ENCODE measurements at places on chromosomes 3 and 15.

- no peak for DNase-seq
Observed at GRCh38 chr3:64332459-64333350, 107.4 kb upstream of the PRICKLE2 start.

DNA sequence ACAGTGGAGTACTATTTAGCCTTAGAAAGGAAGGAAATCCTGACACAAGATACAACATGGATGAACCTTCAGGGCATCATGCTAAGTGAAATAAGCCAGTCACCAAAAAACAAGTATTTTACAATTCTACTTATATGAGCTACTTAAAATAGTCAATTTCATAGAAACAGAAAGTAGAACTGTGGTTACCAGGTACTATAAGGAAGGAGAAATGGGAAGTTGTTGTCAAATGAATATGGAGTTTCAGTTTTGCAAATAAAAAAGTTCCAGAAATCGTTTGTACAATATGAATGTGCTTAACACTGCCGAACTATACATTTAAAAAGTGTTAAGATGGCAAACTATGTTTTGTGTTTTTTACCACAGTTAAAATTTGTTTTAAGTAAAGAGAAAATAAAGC, 26.8 kb downstream of the TRANK1 start:
- no peak for DNase-seq

- DNase-seq, result peak; percentile 31
Observed at GRCh38 chr15:82812994-82813393, 3.6 kb downstream of the WHAMM start.

GRCh38 chr3:187979564-187979963, 174.4 kb upstream of the LPP start:
- no peak for DNase-seq

- peak; percentile 81 for DNase-seq
Observed at GRCh38 chr15:42133886-42134502, 22.4 kb downstream of the PLA2G4F start.

DNA sequence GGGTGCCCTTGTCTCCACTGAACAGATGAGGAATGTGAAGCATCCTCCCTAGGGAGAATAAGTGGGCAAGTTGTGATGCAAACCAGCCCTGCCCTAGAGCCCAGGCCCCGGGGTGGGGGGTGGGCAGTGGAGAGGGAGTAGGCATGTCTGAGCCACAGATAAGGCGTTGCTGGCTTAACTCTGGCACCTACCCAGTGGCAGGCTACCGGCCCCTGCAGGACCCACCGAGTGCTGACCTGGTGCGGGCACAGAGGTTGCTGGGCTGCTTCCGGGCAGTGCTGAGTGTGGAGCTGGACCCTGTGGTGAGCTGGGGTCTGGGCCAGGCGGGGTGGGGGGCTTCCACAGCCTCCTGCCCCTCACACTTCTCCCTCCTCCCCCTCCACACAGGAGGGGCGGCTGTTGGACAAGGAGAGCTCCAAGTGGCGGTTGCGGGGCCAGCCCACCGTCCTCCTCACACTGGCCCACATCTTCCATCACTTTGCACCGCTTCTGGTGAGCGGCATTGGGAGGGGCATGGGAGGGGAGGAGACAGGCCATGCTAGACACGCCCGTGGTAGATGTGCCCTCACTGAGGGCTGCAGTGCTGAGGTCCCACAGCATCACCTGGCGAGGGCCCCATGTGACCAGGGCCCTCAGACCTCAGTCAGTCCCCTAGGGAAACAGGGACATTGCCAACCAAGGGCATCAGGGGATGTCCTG, 10.1 kb downstream of the RNF123 start:
- peak; percentile 71 for DNase-seq

DNA sequence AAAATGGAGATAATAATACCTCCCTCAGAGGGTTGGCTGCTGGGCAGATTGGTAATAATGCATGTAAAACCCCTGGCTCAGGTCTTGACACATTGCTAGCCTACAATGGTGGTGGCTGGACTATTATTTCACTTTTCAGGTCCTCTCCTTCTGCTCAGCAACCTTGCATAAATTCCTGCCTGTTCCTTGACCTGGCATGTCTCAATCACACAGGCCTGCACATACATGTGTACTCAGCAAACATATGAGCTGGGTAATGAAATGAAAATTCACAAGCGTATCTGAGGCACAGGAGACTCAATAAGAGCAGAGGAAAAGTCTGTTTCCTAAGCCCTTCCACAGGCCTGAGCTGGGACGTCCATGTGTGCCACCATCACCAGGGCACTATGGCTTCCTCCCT, 17.4 kb downstream of the VPS18 start:
- no peak for DNase-seq

DNA sequence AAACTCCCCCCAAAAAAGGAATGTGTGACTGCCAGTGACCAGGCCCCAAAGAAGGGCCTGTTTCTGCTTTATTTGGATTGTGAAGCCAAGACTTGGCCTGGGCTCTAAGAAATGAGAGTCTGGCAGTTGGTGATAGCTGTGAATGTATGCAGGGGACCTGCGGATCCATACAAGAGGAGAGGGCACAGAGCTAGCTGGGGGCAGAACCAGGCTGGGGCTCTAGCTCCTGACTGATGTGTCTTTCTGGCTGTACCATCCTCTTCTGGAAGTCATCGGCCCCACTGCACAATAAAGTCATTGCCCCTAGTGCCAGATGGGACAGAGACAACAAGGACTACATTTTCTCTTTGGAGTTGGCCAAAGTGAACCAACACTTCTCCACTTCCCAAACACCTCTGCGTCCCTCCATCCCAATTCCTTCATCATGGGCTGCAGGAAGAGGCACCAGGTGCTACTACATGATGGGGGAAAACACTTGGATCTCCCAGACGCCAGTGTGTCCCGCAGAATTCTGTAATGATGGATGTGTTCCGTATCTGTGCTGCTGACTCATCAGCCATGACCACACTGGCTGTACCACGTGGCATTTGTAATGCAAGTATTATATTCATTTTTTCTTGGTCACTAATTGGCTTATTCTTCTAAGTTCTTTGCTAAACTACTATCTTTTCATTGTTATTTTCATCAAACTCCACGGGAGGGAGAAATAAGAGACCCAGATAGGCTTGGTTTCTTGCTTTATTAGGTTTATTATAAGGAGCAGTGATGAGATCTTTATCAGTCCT, 1.7 kb upstream of the PLA2G4F start:
- peak; percentile 47 for DNase-seq

DNA sequence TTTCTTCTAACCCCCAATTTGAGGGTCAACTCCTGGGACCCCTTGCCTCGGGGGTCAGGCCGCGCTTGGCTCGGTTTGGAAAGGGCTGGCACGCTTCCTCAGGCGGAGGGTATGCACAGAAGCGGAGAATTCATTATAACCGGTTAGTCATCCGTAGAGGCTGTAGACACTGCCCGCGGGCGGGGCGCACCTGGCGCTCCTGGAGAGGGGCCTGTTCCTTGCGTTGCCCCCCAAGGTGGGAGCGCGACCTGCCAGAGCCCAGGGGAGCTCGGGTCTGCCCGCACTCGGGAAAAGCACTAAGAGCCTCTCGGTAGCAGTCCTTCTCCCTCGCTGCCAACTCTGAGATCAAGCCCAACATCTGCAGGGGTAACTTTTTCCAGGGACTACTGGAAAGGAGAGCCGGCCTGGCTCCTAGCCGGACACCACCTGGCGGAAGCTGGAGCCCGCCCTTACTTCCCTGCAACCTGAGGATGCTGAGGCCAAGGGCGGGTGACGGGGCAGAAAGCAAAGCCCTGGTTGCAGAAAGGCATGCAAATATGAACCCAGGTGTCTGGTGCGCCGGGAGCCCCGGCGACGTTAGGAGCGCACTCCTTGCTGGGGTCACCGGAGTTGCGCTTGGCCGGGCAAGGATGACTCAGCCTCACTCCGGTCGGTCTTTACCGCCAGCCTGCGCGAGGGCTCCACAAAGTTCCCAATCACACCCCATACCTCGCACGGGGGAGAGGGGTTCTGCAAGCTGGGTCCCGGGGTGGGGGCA, 1.5 kb upstream of the CACNA2D3 start:
- no peak for DNase-seq

GRCh38 chr3:11173828-11174465, 19.7 kb downstream of the HRH1 start:
- no peak for DNase-seq

DNA sequence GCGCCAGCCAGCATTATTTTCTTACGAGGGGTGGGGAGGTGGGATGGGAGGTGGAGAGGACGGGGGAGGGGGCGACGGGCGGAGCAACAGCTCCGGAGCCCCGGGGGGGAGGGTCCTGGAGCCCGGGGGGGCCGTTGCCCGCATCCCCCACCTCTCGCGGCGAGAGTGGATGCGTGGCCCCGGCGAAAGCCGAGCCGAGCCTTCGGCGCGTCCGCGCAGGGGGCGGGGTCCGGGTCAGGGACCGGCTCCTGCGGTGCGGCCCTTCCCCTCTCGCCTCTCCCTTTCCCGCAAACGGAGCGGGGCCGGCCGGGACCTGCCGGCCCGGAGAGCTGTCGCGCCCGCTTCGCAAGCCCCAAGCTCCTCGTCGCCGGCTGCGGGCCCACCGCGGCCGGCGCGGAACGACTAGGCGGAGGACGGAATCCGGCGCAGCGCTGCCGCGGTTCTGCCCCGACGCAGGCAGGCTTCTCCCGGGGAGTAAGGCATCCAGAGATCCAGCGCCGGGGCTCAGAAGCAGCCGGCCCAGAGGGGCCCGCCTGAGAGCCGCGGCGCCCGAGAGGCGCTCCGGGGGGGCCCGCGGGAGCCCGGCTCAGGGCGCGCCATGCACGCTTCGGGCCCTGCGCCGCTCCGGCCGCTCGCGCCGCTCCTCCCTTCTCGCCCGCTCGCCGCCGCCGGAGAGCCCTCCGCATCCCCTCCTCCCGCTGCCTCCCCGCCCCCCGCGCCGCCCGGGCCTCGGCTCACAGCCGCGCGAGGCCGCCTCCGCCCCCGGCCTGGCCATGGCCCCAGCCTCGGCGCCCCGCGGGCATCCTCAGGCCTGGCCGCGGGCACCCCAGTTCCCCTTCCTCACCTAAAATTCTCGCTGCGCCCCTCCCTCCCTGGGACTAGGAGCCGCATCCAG, 459 bp upstream of the ADCY5 start:
- DNase-seq, result no peak

GRCh38 chr15:101420232-101420631, 69.3 kb downstream of the PCSK6 start:
- no peak for DNase-seq

- DNase-seq, result peak; percentile 76
Observed at GRCh38 chr3:194572143-194572789, 61.0 kb downstream of the TMEM44 start.

DNA sequence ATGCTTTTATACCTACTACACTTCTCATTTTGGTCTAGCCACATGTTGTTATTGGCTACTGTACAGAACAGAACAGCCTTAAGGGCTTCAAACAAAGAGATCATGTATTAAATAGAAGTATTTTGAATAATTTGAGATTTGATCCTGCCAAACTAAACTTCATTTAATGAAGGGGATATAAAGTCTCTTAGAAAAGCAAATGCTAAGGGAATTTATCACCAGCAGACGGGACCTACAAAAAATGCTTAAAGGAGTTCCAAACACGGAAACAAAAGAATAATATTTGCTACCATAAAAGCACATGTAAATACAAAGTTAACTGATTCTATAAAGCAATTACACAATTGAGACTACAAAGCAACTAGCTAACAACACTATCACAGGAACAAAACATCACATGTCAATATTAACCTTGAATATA, 23.6 kb upstream of the FMN1 start:
- no peak for DNase-seq

GRCh38 chr3:197686899-197687298, 49.8 kb downstream of the RUBCN start:
- no peak for DNase-seq

DNA sequence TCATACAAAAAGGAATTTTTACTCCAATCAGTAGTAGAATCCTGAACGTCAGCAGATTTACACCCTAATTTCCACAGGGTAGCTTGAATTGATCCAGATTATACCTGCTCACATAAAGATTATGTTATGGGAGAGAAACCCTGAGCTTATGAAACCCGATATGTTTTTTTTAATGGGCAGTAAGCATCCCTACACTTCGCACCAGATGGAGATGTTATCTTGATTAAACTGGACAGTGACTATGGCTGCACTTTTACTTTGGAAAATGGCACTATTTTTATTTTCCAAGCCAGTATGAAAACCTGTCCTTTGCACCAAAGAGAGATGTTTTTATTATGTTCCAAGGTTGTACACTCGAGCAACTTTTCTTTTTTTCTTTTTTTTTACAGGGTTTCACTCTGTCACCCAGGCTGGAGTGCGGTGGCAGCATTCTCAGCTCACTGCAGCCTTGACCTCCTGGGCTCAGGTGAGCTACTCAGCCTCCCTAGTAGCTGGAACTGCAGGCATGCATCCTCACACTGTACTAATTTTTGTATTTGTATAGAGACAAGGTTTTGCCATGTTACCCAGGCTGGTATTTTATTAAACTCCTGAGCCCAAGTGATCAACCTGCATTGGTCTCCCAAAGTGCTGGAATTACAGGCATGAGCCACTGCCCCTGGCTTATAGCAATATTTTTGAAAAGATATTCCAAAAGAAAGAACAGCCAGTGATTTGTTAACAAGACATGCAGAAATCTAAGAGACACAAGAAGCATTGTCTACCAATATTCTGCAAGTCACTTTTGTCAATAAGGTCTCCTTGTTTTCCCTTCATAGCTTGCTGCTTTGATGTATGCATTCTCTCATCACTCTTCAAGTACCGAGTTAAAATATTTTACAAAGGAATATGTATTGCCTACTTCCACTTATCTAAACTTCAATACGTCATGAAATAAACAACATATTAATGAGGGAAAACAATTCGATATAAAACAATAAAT, 1412.6 kb downstream of the ZPLD1 start:
- DNase-seq, result no peak

DNA sequence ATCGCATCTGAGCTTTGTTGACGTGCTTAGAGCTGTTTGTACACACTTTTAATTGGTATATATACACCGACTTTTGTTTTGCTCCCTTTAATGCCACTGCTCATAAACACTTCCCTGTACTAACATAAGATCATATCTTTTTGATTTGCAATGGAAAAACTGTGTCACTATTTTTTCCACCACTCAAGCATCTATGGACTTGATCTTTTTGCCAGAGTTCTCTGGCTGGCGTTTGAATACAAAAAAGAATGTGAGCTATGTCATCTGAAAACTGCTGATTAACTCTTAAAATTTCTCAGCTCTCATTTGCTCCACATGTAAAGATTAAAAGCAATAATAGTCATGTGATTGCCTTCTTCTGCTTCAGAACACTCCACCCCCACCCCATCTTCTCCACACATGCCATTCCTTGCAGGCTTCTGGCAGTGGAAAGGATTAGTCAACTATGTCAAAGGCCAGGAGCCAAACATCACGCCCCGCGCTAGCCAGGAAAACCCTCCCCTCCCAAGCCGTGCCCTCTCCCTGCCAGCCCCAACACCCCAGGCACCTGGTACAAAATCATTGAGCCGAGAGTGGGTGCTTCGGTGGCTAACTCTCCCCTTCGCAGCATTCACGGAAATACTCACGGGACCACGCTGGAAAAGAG, 123.4 kb upstream of the MEF2A start:
- no peak for DNase-seq

DNA sequence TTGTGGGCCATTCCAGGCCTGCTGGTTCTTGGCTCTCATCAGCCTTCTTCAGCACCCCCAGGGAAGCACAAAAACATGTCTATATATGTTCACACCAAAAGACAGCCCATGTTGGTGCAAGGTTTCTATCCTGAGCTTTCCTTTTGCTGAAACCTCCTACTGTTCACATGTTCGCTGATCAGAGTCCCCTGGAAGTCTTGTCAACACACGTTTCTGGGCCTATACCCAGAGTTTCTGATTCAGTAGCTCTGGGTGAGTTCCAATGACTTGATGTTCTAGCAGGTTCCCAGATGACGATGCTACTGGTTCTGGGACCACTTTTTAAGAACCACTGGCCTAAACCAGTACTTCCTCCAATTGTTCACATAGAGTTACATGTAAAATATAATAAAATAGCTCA, 46.0 kb downstream of the SUCNR1 start:
- no peak for DNase-seq
